ENCODE measurements at places on chromosomes 11 and 22.

DNA sequence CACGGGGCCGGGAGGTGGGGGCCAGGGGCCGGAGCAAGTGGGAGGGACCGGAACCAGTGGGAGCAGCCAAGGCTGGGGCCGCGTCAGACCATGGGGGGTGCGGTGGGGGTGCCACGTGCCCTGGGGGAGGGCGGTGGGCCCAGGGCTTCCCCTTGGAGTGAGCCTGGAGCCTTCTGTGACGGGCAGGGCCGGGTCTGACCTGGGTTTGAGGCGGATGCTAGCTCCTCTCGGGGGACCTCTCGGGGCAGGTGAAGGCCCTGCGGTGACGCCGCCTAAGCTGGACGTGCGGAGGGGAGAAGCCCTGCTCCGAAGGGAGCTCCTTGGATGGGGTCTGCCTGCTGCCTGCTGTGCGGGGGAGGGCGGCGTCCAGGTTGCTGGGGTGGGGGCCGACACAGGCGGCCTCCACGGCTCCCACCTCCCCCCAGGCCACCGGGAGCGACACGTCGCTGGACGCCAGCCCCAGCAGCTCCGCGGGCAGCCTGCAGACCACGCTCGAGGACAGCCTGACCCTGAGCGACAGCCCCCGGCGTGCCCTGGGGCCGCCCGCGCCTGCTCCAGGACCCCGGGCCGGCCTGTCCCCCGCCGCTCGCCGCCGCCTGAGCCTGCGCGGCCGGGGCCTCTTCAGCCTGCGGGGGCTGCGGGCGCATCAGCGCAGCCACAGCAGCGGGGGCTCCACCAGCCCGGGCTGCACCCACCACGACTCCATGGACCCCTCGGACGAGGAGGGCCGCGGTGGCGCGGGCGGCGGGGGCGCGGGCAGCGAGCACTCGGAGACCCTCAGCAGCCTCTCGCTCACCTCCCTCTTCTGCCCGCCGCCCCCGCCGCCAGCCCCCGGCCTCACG, 115.0 kb downstream of the CACNA1I start:
- DNase-seq = no peak

DNA sequence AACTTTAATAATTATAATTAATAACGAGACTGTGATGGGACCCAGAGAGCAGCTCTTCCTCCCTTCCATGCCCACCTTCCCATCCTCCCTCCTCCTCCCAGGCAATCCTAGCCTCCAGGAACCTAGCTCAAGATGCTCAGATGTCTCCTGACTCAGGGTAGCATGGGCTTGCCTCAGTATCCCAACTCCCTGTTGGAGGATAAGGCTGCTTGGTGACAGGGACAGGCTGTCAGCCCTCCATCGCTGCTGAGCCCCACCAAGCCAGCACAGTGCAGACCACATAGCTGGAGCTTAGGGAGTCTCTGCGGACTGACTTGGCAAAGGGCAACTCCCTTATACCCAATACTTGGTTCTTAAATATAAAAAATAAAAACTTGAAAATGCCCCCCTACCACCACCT, 11.5 kb downstream of the MYH9 start:
- no peak for DNase-seq

DNA sequence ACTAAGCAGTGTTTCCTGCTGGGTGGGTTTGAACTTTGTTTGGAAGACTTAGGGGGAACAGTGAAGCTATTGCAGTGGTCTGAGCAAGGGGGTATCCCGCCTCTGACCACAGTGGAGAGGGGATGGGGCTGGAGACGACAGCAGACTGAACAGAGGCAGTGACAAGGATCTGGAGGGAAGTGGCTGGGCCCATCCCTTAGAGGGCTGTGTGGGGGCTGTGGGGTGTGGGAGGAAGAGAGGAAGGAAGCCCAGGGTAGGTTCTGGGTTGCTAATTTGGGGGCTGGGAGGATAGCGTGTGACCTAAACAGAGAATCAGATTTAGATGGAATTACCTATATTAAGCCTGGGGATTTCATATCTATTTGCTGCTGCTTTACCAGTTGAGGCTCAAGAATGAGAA, 70.7 kb downstream of the BMAL1 start:
- DNase-seq = no peak

DNA sequence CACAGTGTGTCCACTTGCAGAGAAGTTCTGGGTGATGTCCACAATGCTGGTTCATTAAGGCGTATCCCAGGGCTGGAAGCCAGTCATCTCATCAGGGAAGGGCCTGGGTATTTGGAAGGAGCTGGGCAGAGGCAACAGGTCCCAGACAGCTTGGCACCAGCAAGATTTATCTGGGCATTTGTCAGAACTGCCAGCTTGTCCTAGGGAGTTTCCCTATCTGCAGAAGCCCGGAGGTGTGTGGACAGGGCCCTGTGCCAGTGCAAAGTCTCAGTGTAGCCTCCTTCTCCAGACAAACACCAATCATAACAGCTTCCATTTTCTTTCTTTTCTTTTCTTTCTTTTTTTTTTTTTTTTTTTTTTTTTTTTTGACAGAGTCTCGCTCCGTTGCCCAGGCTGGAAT, 125.3 kb upstream of the TIMP3 start:
- no peak for DNase-seq

DNA sequence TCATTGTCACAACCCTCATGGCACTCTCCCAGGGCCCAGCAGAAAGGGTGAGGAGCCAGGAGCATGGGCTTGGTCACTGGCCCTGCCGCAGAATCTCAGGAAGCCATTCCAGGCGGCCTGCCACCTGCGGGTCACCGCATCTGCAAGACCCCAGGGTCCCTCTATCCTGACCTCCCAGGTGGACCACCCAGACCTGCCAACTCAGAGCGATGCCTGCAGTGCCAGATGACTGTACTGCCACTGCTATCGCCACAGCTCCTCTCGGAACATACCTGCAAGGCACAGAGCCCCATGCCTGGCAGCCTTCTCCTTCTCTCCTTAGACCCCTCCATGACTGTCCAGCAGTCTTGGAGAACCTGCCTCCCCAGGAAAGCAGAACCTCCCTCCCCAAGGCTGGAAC, 26.4 kb upstream of the ELFN2 start:
- no peak for DNase-seq

- peak; percentile 36 for DNase-seq
These were observed 14.6 kb upstream of the ZNF143 start for GRCh38 chr11:9446230-9446629.

DNA sequence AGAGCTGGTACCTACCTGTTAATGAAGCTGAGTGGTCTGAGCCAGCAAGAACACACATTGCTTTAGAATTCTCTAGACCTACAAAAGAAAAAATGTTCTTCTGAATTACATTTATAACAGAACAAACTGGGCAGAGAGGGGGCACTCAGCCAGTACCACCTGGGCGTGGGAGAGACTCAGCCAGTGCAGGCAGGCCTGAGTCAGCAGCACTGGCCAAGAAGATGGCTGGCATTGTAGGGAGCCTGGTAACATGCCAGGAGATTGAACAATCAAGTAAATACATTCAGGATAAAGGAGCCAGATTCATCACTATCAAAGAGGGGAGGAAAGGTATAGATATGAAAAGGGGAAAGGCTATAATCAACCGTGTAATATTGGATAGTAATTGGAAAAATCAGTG, 19.9 kb downstream of the SERGEF start:
- DNase-seq = no peak

DNA sequence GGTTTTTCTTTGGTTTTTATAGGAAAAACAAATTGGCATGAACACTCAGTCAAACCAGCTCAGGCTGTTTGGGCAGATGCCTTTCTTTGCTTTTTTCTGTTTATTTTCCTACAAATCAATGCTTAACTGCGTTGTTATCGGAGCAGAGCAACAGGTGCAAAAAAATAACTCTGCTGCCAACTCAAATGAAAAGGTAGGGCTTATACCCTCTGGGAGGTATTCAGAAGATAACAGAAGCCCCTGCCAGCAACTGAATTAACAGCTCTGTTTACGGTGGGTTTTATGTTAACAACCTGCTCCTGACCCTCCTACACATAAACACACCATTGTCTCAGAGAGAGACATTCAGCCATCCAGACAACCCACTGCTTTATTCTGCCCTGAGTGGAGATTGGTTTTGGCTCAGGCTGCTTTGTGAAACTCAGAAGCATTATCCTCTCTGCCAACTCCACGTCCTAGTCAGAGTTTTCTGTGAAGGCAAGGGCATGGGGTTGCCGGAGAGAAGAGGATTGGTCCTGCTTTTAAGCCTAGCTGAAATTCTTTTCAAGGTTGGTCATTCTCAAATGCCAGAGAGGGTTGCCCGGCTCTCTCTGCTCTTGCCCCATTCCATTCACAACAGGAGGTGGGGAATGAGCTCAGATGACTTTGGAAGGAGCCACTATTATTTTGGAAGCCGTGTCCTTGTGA, 11.4 kb downstream of the EHF start:
- no peak for DNase-seq

GRCh38 chr22:38218661-38219622, 17.1 kb downstream of the MAFF start:
- no peak for DNase-seq

GRCh38 chr11:839875-840617, 2.3 kb downstream of the POLR2L start:
- no peak for DNase-seq
